Non-pigmented ciliary epithelial cell (primary cell): ENCODE measurements at places on chromosomes 1 and 21.

- no peak for DNase-seq
These were observed 40.8 kb upstream of the CD55 start for GRCh38 chr1:207280706-207281105.

DNA sequence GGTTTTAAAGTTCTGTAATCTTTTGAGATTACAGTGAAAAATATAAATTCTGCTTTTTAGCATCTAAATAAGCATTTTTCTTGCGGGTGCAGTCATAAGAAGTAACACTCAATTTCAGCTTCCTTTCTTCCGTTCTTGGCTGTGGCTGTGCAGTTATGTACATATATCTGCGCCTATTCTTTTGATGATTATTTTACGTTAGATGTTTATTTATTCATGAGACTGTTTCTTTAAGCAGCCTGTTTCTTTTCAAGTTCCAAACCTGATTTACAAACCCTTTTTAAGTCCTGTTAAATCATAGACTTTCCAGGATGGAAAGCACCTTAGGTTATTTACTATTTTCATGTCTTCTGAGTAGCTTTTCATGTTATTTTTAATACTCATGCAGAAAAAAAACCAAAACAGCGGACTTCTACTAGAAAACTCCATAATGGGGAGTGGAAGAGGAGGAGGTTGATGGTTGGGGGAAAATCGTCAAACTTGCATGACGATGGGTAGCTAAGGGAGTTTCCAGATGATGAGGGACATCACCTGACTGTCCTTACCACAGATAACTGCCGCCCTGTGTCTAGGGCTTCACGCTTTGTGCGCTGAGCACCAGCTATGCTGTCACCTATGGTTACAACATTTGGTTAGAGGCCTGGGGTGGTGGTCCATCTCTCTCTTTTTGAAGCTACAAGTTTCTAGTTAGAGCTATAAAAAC, 2.6 kb downstream of the PRDM2 start:
- no peak for DNase-seq

DNA sequence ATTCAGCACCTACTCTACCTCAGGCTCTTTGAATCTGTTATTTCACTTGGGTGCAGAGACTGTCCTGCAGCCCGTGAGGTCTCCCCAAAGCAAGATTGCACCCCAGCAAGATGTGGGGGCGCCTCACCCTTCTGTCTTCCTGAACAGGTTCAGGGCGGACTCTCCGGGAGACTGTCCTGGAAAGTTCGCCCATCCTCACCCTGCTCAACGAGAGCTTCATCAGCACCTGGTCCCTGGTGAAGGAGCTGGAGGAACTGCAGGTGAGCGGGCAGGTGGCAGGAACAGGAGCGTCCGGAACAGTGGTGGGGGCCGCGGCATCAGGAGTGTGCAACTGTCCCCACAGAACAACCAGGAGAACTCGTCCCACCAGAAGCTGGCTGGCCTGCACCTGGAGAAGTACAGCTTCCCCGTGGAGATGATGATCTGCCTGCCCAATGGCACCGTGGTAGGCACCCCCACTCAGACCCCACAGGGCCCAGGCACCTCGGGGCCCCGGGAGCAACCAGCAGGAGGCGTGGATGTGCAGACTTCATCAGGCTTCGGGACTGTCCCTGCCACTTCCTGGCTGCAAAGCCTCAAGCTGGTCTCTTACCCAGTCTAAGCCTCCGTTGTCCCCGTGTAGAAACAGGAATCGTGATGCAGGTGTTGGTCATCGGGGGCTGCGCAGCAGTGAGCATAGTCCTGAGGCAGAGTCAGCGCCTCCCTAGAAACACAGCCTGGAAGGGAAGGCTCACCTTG, 5.9 kb upstream of the MTFR1L start:
- no peak for DNase-seq

DNA sequence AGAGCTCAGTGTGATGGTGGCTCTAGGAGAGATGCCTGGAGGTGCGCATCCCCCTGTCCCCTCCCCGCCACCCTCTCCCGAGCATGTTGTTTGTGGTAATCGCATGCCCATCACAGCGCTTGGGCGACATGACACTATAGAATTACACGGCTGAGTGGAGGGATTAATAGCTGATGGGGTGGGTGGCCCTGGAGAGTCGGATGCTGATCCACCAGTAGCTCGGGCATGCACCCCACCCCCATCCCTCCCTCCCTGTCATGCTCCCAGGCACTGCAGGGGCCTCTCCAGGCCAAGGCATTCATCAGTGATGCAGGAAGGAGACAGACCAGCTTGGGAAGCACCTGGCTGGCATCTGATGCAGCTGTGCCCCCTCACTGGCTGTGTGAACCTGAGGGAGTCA, 159.0 kb upstream of the IGSF21 start:
- DNase-seq = no peak

- no peak for DNase-seq
These were observed 510.4 kb upstream of the ZP4 start for GRCh38 chr1:238401144-238401543.

DNA sequence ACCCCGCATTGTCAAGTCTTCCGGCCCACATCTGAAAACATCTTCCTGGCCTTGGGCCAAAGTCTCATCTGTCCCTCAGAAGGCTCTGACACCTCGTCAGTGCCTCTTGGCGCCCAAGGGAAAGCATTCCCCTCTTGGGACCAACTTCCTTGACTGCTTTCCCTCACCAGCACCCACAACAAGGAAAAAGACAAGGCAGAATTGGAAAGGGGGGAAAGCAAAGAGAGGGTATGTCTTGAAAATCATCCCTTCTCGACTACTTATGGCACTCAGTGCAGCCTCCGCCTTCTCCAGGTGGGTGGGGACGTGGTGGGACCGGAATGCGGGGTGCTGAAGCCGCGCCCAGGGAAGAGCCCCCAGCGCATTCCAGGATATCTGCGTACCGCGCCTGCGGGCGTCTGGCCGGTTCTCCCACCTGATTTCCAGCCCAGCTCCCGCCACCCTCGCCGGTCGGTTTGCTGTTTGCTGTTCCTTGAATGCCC, 554 bp upstream of the SLC39A1 start:
- DNase-seq = no peak

DNA sequence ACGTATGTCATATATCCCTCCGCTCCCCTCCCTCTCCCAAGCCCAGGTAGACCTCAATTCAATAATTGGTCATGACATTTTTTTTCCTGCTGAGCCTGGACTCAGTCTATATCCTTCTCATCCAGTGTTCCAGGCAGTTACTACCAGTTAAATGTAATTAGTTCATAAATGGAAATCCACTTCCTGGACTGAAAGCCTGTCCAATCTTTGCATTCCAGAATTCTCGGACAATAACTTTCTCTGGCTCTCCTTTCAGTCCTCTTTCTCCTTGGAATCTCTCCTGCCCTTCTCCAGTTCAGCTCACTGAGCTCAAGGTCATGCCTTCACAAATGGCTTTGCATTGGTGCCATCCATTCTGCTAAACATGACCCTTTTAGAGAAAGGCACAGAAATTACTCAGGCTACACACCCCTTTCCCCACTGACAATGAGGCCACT, 34.8 kb downstream of the VWA5B1 start:
- no peak for DNase-seq

- no peak for DNase-seq
These were observed 201.8 kb upstream of the B3GALT2 start for GRCh38 chr1:193388165-193388564.

GRCh38 chr1:70400335-70400734, 10.7 kb upstream of the CTH start:
- DNase-seq = no peak

GRCh38 chr1:221188458-221188857, 309.2 kb downstream of the HLX start:
- no peak for DNase-seq

DNA sequence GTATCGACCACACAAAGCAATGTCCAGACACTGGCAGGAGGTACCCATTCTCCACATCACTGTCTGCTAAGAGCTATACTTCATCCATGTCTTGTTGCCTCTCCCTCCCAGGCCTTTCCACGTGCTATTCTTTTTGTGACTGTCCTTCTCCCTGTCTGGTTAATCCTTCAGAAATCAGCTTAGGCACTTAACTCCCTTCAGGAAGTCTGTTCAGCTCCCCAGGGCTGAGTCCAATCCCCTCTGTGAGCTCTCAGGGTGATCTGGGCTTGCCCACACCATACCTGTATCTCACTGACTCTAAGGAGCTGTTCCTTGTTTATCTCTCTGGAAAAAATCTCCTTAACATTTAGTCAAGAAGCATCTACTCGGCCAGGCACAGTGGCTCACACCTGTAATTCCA, 69.4 kb downstream of the NID1 start:
- no peak for DNase-seq

DNA sequence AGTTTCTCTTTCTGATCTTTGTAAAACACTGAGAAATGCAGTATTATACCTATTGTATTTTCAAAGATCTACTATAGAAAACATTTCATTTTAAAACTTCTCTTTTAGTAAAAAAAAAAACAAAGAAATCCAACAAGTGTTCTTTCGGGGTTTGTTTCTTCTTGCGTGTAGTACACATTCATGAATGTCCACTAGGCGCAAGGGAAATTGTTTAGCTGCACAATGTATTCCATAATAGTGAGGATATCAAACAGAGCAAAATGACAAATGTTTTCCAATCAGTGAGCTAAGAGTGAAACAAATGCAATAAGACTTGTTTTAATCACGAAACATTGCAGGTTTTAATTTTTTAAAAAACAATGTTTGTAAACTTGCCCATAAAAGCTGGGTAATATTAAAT, 68.6 kb downstream of the LHX8 start:
- DNase-seq = no peak

- no peak for DNase-seq
These were observed 28.3 kb upstream of the KIF26B start for GRCh38 chr1:245126530-245126929.

DNA sequence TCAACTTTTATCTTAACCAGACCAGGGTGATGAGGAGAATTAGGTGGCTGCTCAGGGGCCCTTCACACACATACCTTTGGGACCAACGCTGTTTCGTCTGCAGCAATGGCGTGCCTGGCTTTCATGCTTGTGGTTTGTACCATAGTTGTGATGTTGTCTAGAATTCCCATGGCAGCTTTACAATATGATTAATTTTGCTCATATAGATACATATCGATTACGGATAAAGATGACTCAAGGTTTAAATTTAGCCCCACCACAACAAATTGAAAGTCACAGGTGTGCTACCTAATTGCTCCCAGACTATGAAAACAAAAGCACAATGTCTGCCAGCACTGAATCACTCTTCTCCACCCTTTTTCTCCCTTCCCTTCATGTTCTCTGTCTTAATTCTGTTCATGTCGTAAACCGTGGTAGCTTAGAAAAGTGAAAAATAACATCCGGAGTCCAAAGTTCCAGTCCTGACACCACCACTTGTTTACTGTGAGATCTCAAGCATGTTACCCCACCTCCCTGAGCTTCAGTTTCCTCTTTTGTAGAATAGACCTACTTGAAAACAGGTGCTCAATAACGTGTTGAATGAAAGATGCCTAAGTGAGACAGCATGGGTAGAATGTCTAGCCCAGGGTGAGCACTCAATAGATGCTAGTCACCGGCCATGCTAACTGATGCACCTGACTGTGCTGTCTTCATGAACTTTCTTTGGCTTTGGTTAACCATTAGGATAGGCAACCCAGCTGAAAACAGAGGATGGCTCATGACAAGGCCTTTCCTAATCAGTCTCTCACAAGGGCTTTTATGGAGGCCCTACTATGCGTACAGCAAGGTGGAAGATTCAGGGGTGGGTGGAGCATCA, 22.1 kb upstream of the JUN start:
- no peak for DNase-seq

DNA sequence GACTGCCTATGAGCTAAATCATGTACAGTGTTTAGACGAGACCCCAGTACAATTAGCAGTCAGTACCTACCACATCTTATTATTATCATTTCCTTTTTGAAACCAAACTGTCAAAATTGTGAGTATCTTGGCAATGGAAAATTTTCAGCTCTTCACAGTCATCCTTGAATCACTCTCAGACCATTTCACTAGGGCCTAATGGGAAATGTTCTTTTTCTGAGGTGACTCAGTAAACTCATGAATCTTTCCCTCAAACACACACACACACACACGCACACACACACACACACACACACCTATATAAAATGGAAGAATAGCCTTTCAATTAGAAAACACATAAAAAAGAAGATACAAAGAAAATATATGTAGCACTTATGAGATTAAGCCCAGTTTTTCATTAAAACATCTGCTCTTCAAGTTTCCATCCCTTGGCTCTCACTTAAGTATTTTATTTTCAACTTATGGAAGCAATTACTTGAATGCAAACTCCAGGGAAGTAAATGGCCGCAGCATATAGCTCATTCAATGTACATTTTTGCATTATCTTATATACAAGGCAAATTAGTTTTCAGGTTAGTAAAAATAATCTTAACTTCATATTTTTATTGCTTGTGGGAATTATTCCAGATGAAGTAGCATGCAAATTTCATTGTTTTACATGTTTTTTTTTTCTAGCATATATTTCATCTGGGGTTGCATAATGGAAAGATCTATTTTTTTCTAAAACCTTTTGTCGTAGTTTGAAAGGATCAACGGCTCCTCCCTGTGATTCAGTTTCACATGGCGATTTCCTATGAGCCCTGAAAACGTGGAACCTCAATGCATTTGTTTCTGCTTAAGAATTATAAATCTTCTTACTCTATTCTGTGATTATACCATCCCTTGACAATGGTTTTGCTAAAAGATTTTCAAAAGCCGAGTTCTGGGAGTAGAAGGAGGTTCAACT, 46.3 kb upstream of the TMPRSS15 start:
- DNase-seq = no peak
